NCI-H510A treated with DMSO at 0.1 percent for 48 hours (cell line): ENCODE measurements at places on chromosomes 12 and 14.

DNA sequence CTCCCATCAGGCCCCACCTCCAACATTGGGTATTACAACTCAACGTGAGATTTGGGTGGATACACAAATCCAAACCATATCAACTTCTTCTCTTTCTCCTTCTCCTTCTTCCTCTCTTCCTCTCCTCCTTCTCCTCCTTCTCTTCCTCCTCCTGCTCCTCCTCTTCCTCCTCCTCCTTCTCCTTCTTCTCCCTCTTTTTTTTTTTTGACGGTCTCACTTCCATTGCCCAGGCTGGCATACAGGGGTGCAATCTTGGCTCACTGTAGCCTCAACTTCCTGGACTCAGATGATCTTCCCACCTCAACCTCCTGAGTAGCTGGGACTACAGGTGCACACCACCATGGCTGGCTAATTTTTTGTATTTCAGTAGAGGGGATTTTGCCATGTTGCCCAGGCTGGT, 11.4 kb upstream of the NUBPL start:
- no peak for DNase-seq

DNA sequence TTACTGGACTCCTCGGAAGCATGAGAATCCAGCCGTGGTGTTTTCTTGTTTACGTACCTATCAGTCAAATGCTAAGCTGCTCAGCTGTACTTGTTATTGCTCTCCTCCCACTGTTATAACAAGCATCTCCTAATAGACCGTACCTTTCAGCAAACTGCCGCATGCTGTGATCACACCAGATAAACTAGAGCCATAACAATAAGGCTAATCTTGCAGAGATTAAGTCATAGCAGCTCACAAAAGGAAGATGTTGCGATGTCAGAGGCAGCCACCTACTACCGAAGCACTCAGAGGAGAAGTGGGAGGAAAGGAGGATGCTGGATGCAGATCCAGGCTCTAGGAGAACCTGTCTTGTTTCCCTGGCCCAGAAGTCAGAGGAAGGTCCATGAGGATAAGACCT, 196.0 kb downstream of the GALC start:
- no peak for DNase-seq

DNA sequence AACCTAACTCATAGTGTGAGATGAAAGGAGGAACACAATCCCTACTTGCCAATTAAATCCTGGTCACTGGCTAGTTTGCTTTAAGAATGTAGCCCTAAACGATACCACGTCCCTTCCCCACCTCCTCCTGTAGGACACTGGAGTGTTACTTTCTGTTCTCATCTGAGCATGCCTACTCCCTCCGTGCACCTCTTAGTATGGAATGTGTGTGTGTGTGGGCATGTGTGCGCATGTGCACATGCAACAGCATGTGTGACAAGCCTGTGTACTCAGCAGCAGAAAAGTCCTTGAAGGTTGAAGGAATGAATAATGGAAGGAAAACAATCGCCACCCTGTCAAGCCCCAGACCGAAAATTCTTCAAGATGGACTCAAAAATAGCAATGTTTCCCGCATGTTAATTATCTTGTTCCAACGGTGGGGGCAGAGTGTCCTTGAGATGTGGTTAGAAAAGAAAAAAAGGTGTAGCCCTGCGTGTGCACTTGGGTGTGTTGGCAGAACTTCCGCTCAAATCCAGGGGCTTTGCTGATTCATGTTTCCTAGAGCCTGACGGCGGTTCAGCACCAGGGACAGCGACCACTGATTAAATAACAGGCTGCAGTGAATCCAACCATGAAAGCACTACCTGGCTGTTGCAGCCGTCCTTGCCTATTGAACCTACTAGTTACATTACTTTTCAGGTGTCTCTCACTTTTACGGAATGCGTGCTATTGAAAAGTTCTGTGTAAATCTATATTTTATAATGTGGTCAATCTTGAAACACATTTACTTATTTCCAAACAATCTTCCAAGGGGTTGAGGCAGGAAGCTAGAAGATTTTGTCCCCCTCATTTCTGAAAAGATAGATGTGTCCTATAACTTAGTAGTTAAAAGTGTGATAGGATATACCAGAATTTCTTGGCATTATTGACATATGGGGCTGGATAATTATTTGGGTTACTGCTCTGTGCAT, 79.8 kb downstream of the SRRM4 start:
- DNase-seq, result peak; percentile 15

- no peak for DNase-seq
Observed at GRCh38 chr12:49932533-49933130, 17.9 kb upstream of the AQP2 start.

DNA sequence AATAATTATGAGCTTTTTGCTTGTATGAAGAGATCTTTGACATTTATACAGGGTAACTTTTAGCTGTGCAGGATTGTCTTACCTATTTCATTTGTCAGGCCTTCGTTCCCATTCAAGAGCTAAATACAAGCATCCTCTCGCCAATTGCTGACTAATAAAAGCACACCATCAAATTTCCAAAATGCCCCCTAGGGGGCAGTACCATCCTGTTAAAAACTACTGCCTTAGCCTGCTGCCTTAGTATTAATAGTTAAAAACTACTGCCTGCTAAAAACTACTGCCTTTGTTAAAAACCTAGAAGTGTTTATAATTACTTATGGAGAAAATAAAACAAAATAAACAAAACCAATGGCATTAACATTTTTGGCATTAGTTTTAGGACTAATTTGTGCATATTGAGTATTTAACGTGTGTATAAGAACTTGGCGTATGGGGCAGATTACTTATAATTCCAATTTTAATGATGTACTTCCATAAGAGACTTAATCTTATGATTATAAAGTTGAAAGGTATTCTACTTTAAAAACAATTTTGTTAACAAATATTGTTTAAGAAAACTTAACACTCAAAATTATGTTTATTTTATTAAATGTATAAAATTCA, 3.0 kb upstream of the IFI27L2 start:
- DNase-seq, result peak; percentile 59

DNA sequence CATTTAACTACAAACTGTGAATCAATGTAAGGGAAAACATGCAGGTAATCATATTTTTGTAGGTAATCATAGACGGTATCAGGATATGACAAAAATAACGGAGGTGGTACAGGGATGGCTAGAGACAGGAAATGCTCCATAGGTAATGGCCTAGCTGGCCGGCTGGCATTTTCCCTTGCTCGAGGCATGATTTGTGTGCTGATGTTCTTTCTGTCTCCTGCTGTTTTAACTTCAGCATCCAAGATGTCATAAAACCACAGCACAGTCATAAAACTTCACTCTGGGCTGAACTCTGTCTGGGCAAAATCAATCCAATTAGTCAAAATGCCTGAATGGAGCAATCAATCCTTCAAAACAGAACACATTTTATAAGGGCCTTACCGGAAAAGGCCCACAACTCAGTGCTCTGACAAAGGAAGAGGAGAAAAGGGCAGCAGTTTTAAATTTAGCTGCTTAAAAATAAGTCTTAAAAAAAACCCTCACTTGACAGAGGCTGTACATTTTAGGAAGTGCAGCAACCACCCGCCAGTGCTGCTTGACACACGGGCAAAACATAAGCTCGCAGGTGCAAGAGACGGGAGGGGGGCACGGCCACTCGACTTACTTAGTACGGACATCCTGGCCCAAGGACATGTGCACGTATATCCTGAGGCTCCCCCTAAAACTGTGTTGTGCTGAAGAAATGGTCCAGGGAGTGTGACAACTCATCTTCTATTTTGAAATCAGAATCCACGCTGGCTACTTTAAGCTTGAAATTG, 40.5 kb upstream of the GPR68 start:
- DNase-seq, result no peak

GRCh38 chr12:45256721-45257120, 40.8 kb downstream of the ANO6 start:
- no peak for DNase-seq

- DNase-seq, result no peak
Observed at GRCh38 chr12:106902053-106902452, 53.7 kb upstream of the TMEM263 start.

- no peak for DNase-seq
Observed at GRCh38 chr12:24425601-24425970, 476.1 kb upstream of the SOX5 start.

- DNase-seq, result no peak
Observed at GRCh38 chr12:79988368-79988767, 53.5 kb upstream of the PPP1R12A start.

DNA sequence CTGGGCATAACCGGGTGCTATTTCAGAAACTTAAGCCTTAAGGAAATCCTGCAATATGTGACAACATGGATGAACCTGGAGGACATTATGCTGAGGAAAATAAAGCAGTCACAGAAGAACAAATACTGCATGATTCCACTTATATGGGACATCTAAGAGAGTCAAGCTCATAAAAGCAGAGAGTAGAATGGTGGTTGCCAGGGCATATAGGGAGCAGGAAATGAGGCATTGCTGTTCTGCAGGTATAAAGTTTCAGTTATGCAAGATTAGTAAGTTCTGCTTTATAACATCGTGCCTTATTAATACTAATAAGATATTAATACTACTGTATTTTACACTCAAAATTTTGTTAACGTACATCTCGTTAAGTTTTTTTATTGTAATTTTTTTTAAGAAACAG, 124.2 kb upstream of the ATF1 start:
- DNase-seq, result peak; percentile 69

DNA sequence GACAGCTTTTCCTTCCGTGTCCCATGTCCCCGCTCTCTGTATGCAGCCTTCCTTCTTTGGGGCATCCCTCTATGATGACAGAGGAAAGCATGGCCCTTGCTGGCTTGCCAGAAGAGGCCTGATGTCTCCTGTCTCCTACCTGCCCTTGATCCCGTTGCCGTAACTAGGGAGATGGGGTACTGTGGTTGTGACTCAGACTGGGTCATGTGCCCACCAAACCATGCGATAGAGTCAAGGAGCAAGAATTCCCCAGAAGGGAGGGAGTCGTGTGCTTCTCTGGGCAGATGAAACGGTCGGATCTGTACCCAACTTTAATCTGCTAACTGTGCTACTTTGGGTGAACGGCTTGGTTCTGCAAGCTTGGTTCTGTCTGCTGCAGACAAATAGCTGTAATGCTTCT, 99.1 kb upstream of the DYNC1H1 start:
- DNase-seq, result no peak

DNA sequence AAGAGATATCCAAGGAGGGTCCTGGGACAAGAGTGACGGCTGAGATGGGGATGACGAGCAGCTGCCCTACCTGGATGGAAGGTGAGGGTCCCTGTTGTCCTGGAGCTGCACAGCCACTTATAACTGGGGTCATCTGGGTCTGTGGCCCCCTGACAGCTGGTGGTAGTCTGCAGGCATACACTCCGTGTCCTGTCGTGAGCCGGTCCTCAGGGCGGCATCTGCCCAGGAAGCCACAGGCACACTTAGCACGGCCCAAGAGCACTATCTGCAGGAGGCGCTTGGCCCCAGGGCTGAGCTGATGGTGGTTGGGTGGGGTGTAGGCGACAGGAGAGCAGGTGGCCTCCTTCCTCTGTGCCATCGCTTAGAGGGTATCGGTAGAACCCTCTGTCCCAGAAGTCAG, 248.1 kb downstream of the CACNA1C start:
- no peak for DNase-seq

GRCh38 chr12:1595026-1595561, 713 bp upstream of the FBXL14 start:
- no peak for DNase-seq

DNA sequence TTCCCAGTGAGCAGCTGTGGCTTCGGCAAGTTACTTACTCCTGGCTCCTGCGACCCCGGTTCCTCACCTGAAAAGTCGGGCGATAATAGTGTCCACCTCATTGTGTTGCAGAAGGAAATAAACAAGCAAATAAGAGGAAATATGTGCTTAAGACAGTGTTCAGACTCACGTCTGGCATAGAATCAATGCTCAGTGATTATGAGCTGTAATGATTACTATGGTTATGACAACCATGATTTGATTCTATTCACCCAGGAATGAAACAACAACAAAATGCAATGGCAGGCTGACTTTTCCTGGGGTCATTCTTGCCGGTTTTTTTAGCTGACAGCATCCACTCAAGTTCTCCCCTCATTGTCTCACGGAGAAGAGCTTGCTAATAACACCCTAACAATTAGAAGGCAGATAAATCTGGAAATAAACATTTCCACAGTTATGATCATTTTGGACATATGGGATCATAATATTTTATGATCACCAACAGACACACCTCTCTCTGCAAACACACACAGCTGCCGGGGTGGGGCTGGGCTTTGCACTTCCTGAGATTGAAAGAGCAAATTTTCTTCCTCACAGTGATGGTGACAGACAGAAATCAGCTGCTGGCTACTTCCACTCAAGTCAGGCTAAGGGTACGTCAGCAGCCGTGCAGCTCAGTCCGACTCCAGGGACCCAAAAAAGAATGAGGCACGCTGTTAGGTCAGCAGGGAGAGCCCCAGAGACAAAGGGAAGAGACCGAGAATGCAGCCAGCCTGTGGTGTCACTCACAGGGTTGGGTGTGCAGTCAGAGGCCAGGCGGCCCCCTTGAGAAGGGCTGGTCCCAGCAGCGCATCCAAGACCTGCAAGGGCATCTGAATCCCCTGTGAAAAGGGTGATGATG, 158.0 kb downstream of the RIMBP2 start:
- peak; percentile 62 for DNase-seq

GRCh38 chr14:104898195-104898558, 26.5 kb upstream of the PLD4 start:
- no peak for DNase-seq

GRCh38 chr14:83164016-83164415, 1630.4 kb upstream of the SEL1L start:
- DNase-seq, result no peak

GRCh38 chr12:66572845-66573244, 106.0 kb downstream of the GRIP1 start:
- no peak for DNase-seq

GRCh38 chr14:82419933-82420332, 886.3 kb upstream of the SEL1L start:
- DNase-seq, result no peak

DNA sequence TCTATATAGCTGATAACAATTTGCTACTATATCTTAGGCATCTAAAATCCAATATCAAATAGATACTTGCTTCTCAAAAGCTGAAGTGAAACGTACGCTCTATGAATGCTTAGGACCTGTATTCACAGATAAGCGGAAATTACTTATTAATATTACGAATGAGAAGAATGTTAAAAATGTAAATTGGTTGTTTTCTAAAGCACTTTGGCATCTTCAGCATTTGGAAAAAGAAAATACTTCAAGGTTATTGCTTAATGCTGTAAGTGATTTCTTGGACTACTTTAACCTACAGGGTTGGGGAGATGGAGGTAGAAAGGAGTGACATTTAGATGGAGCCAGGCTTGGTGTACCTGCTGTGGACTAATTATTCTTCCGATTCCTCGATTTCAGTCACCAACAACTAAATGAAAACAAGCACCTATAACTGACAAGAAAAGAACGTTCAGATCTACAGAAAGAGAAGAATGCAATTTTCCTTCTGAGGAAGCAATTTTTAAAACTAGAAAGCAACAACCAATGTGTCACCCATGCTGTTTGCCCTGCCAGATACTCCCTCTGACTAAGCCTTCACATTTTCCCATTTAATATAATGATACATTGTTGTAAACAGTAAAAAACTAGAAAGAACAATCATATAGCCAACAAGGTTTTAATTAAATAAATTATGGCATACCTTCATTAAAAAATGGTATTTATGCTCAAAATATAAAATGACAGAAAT, 49.3 kb downstream of the SLC25A21 start:
- DNase-seq, result no peak

- DNase-seq, result no peak
Observed at GRCh38 chr12:114636723-114637480, 47.1 kb downstream of the TBX3 start.

GRCh38 chr12:101619858-101620761, 25.3 kb downstream of the MYBPC1 start:
- peak; percentile 31 for DNase-seq

GRCh38 chr14:94051115-94051514, 25.0 kb downstream of the OTUB2 start:
- no peak for DNase-seq

GRCh38 chr14:65024957-65025356, 38.3 kb downstream of the FNTB start:
- no peak for DNase-seq
